ENCODE measurements at places on chromosomes 2 and 18.

- no peak for DNase-seq
These were observed 778 bp downstream of the BBS5 start for GRCh38 chr2:169480079-169480465.

- DNase-seq, result no peak
These were observed 591.6 kb downstream of the ERBB4 start for GRCh38 chr2:211946960-211947359.

DNA sequence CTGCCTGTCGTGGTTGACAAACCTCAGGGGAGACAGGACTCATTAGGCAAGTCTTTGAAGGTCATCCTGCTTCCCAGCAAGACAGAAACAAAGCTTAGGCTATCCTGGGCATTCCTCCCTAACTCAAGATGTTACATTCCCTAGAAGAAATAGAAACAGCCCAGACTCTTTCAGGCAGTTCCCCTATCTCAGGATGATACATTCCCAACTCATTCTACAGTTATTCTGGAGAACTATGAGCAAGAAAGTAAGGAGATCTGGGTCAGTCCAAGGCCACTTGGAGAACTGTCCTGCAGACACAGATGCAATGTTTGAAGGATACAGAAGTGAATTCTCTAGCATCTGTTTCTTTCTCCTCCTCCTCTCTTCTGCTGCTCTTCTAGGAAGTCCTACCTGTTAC, 220.1 kb upstream of the NCKAP5 start:
- DNase-seq, result no peak

GRCh38 chr2:207311316-207312005, 145.7 kb upstream of the KLF7 start:
- no peak for DNase-seq
